Left colon (tissue), 2 donors: ENCODE measurements at places on chromosomes 16 and 17.
A peak's percentile ranks its signal among the peaks of the same experiment; 100 is the strongest.

GRCh38 chr16:24446189-24446588 is 93.2 kb upstream of the RBBP6 start:
- DNase-seq, result no peak

GRCh38 chr17:80942423-80943345 is 49.0 kb upstream of the CHMP6 start:
- DNase-seq, result peak; percentile 87

GRCh38 chr16:85123891-85124635 is 11.8 kb upstream of the CIBAR2 start:
- no peak for DNase-seq

DNA sequence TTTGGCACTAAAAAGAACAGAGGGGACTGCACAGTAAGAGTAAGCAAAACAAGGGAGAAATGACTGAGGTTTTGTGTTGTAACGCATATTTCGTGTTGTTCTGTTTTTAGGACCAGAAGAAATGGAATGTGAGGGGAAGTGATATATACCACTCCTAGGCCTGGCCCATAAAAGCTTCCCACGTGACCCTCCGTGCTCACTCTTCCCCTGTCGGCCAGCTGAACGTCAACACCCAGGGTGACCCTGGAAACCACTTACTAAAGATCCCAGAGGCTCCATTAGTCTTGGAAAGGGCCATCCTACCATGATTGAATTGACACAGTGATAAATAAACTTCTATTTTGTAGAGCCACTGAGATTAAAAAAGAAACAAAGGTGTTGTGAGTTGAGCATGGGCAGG is 79.8 kb downstream of the HELZ start:
- DNase-seq, result no peak

GRCh38 chr17:19979917-19980770 is 2.5 kb upstream of the AKAP10 start:
- DNase-seq, result no peak

DNA sequence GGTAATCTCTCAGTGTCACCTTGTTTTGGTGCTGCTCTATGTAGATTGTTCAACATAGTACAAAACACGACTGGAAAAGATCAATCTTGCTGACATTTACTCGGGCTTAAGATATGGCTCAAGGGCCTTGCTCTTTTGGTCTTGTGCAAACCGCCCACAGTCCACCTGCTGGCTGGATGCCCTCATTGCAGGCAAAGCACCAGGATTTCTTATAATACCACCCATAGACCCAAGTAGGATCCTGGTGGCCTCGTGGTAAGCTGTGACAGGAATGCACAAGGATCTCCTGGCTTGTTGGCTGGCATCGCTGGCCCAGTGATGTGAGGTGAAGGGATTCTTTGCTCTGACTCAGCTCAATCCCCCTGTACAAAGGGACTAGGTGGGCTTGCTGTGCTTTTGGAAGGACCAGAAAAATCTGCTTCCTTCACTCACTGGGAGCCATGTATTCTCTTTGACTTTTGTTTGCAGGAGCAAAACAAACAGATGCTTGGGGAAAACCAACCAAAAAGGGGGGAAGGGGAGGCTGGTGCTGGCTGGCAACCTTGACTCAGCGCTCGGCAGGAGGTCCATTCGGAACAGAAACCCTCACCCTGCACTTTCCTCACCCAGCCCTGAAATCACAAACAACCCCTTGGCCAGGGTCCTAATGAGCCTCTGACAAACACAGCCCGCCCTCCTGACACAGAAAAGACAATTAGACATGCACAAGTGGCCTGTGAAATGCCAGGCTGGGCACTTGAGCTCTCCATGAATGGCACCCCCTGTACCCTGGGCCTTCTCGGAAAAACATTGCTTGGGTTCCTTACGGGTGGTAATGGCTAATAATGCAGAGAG is 36.6 kb upstream of the MED9 start:
- peak; percentile 46 for DNase-seq

GRCh38 chr17:78233678-78234077 is 2.2 kb downstream of the TMEM235 start:
- DNase-seq, result no peak

- no peak for DNase-seq
These were observed 60.7 kb downstream of the GRIN2A start for GRCh38 chr16:10121491-10121890.
